T-helper 2 cell (primary cell): ENCODE measurements at places on chromosomes 16 and 17.

DNA sequence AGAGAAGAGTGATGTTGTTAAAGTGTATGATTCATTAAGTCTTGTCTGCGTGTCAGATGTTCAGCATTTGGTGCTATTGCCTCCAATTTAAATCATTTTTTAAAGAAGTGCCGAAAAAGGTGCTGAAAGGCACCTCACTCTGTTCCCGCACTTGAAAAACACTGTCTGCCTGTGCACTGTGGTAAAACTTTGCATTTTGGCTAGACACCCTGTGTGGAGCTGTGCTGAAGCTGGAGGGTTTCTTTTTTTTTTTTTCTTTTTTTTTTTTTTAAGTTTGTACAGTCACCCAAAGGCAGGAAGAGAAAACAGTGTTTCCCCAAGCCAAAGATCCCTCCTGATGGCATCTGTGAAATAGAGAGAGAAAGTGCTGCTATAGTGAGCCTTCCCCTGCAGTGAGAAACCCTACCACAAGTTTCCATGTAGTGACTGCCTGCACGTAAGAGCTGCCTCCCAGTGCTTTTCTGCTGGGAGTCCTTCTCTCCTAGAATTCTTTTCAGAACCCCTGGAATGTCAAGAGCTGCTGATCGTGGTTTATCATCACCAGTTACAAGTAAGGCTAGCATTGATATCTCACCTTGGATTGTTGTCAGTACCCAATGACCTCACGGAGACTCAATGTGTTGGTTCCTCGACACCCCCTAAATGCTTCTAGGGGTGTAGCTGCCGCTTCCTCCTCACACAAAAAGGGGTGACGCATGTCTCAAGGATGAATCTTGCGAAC, 116.0 kb upstream of the SOX9 start:
- DNase-seq: no peak

DNA sequence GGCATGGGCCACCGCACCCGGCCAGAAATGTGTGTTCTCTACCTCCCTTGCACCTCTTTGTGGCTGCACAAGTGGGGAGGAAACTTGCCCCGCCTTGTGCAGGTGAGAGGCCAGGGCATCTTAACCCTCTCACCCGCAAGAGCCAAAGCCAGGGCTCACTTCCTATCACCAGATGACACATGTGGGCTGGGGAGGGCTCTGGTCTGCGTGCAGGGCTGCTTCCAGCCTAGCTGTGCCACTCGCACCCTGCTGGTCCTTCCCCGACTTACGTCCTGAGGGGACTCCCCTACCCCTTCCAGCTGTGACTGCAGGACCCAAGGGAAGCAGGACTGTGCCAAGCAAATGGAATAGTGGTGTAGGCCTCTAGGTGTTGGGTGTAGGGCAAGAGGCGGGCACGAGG, 6.9 kb downstream of the MIEF2 start:
- no peak for DNase-seq

- DNase-seq: no peak
These were observed 64.5 kb upstream of the MED9 start for GRCh38 chr17:17412326-17412725.

DNA sequence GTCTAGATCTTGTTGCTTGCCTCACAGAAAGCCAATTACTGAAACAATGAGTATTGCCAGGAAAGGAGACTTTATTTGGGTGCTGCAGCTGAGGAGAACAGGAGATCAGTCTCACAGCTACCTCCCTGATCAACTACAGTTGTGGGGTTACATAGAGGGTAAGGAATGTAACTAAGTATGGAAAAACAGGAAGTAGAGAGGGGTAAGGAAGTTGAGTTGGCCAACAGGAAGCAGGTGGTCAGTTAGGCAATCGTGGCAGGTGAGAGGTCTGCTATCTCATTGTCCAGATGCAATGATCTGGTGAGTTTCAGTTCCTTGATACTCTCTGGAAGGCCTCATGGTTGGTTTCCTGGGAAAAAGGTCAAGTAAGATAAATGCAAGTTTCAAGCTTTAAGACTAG, 333.1 kb upstream of the GOT2 start:
- no peak for DNase-seq

- DNase-seq: no peak
These were observed 4.5 kb upstream of the NOD2 start for GRCh38 chr16:50688867-50689266.

- DNase-seq: no peak
These were observed 140.8 kb upstream of the ELAC2 start for GRCh38 chr17:13158494-13159240.

DNA sequence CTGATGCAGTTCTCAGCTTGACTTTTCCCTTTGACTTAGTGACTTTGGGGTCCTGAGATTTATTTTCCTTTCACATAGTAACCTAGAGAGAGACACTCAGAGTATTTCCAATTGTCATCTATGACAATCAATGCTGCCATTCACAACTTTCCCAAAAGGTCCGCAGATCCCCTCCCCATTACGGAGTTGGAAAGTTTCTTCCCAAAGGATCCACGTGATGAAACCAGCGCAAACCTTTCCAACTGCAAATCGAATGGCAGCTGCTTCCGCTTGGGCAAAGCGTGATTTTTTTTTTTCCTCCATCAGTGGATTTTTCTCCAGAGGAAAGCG, 538 bp upstream of the FCSK start:
- no peak for DNase-seq

DNA sequence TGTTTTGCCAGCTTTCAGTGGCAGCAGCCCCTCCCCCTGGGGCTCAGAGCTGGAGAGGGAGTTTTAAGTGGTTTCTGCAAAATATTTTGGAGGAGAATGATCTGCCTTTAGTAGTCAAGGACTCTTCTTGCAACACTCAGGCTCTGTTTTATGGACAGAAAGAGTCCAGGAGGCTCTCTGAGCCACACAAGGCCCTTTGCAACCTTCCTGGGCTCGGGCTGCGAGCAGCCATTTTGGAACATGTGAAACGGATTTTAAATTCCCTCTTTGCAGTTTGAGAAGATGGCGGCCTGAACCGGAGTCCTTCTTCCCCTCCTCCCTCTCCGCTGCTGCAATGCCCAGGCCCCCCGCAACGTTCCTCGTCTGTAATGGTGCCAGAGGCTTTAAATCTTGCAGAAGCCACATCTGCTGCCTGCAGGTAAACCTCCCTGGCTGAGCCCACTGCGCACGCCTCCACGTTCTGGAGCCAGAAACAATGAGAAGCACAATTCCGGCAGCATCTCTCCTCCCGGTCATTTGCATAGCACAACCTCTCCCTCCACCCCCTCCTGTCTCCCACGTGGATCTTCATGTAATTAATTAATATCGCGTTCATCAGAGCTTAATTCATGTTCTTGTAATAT, 386.1 kb downstream of the SEC14L1 start:
- no peak for DNase-seq

DNA sequence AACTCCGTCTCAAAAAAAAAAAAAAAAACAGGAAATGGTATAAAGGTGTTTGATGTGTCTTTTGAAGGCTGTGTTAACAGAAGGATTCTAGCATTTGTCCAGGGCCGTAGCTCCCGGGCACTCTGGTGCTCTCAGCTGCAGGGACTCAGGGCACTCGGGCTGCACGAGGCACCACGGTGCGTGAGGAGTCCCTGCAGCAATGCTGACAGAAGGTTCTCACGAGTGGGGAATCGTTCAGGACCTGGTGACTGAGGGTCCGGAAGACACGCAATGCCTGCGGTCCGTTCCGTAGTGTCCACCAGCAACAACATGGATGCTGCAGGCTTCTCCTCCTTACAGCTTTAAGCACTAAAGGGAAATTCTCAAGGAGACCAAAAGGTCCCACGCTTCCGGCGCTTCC, 12.6 kb upstream of the FAAP100 start:
- no peak for DNase-seq

GRCh38 chr16:73046202-73046848, 1.6 kb downstream of the ZFHX3 start:
- DNase-seq: no peak

GRCh38 chr16:27508476-27508875, 41.2 kb downstream of the GTF3C1 start:
- DNase-seq: no peak

GRCh38 chr16:50747207-50747956, 5.5 kb downstream of the CYLD start:
- no peak for DNase-seq

DNA sequence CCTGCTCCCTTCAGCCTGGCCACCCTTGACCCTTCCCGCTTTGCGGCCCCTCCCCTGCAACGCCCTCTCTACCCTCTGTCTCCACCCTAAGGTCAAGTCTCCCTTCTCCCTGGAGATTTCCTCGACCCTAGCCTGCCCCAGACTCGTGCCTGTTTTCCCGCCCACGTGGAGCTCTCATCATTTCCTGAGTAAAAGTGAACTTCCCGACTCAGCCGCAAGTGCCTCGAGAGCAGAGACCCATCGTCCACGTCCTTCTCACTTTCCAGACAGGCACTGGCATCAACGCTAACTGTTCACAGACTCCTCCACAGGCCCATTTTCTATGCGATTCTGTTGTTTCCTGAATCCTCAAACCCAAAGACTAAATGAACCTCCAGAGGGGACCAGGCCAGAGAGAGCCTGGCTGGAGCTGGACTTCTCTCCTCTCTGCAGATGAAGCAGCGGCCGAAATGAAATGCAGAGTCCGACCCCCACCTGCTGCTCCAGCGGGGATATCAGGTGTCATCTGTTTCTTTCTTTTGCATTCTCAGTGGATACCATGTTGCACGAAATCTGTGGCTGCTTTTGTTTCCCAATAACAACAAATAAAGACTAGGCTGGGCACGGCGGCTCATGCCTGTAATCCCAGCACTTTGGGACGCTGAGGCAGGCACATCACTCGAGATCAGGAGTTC, 52.5 kb downstream of the RTN4RL1 start:
- no peak for DNase-seq

DNA sequence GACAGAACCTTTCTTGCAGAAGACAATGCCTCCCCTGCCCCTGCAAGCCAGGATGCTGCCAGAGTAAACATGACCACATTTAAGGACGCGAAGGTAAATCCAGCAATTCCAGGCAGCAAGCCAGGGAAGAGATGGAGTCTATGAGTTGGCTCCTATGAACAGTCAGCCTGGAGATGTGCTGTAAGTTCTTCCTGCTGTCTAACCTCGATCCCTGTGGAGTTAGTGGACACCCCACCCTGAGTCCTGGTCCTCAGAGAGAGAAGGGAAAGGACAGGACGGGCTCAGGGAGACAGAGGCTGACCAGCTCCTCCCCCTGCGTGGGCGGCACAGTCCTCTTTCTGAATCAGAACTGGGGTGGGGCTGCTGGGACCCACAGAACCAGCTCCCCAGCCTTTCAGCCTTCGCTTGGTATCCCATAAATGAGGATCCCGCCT, 24.9 kb downstream of the CDC42EP4 start:
- no peak for DNase-seq

- no peak for DNase-seq
These were observed 22.1 kb downstream of the NOS2 start for GRCh38 chr17:27778183-27778582.

DNA sequence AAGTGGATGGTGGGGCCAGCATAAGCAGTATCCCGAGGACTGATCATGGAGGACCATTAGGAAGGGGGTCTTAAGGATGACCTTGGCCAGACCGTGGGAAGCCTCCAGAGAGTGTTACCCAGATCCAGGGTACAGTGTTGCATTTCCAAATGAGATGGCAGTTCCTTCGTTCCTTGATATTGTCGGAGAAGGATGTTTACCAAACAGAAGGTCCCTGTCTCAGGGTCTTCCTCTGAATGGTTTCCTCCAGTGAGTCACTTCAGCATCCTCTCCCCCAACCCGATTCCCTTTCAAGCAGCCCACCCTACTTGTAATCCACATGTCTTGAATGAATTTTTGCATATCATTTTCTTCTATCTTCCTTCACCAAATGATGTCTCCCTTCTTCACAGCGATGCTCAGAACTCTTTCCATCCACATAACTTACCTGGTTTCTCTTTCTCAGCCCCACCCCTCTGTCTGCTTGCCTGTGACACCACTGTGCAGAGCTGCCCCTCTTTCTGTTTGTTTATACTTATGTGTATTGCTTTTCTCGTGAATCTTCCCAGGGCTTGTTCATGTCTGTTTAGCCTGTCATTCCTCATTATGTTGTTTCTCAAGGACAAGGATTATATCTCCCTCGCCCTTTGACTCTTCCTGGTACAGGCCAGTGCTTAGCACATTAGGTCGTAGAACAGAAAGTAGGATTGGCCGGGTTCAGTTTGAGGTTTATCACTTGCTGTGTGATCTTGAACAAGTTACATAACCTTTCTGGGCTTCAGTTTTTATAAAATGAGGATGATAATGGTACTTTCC, 5.7 kb downstream of the GOSR2 start:
- no peak for DNase-seq
